ENCODE measurements at places on chromosomes 16 and 17.

GRCh38 chr17:73639932-73640331 lies 4.3 kb downstream of the SDK2 start:
- DNase-seq = no peak

- no peak for DNase-seq
Measured at GRCh38 chr17:2695243-2695960, 16.2 kb downstream of the CLUH start.

DNA sequence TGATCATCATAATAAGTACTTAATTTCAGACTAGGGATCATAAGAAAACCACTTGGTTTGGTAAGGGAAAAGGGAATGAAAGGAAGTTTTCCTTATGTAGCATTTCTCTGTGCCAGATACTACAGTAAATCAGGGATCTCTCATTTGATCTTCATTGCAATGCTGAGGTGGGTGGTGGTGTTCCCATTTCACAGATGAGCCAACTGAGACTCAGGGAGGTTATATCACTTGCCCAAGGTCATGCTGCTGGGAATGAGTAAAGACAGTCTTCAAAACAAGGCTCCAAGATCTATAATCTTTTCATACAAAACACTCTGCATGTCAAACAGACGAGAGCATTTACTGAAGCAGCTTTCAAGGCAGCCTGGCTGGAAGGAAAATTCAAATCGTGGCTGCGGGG lies 124.6 kb downstream of the GP2 start:
- no peak for DNase-seq

GRCh38 chr17:58822148-58823050 lies 66.7 kb downstream of the PPM1E start:
- DNase-seq = no peak

DNA sequence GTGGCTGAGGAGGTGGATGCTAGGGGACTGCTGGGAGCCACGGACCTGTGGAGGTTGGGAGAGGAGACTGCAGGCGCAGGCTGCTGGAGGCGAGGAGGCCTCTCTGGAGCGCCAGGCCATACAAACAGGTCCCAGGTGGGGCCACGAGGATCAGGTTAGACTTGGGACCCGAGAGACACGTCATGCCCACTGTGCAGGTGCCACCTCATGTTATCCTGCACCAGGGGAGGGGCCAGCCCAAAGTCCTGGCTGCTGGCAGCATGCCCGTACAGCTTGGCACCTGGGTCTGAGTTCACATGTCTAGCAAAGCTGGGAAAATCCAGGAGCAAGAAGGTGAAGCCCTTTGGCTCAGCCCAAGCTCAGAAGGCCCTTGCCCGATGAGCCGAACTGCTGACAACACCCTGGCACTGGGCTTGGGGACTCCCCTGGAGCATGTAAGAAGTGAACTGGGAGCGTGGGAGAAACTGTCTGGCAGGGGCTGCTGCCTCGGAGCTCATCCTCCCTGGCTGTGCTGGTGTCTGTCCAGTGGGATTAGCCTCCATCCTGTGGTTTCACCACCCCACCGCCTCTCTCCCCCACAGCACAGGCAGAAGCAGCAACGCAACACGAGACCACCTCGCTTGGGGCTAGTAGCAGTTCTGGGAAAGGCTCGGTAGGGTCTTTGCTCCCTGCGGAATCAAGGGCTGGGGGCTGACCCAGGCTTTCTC lies 5.3 kb downstream of the ARHGDIA start:
- DNase-seq = peak; percentile 37

DNA sequence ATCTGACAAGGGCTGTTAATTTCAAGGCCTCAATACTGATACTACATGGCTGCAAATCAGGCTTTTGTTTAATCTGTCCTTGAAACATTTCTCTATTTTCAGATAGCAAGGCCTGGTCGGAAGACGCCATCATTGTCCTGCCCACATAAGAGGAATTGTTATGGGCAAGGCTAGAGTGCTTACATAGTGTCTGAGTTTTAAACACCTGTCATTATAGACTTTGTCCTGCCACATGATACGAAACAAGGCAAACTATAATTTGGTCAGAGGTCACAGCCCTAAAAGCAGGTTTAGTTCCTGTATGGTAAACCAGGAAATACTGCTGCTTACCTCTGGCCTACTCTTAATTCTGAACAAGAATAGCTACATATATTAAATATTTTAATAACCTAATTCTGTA lies 104.4 kb downstream of the SSH2 start:
- DNase-seq = no peak

DNA sequence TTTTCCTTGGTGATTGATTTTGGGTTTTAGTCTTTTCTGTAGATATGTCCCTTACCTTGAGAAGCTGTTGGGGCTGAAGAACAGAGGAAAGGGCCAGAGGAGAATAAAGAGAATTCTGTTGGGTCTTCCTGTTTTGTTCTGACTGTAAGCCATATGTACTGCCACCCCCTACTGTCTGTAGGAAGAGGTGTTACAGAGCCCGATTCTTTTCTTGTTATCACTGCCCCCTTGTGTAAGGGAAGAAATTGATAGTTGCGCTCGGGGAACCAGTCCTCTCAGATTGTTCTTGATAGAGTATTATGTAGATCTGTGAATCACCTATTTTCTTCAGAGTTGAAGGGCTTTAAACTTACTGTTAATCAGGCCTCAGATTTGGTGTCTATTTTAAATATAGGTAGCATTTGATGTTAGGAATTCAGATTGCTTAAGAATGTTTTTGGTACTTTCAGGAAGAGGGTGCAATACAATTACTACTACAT lies 2.4 kb downstream of the TANC2 start:
- DNase-seq = peak; percentile 89

DNA sequence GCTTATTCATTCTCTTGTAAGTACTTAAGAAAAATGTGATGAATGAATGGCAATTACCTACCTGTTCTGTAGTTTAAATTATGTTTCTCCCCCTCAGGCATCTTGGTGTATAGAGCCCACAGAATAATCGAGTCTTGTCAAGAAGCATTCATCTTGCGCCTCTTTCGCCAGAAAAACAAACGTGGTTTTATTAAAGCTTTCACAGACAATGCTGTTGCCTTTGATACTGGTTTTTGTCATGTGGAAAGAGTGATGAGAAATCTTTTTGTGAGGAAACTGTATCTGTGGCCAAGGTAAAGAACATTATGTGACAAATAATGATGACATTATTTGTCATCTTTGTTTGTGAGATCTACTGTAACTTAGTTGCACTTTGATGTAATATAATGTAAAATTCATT lies 6.5 kb downstream of the ERCC4 start:
- no peak for DNase-seq

- DNase-seq = no peak
Measured at GRCh38 chr16:1436731-1437355, 6.0 kb downstream of the PERCC1 start.

DNA sequence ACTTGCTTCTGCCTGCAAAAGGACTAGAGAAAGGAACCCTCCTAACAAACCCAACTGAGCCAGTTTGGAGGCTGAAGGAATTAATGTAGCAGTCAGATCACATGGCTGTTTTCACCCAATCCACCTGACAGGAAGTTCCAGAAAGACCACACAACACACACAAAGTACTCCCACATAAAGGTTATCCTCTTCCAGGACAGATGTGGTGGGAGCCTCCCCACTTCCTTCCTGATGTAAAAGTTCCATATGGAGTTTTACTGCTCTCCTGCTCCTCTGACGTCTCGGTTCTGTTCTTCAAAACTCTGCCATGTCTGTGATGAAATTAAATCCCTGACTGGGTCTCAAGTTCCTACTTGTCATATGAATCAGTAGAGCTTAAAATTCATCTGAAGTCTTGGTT lies 497.0 kb upstream of the HSBP1 start:
- no peak for DNase-seq

GRCh38 chr16:85037050-85037410 lies 9.4 kb downstream of the KIAA0513 start:
- DNase-seq = peak; percentile 6

GRCh38 chr17:75319904-75320691 lies 30.9 kb upstream of the SLC25A19 start:
- no peak for DNase-seq

DNA sequence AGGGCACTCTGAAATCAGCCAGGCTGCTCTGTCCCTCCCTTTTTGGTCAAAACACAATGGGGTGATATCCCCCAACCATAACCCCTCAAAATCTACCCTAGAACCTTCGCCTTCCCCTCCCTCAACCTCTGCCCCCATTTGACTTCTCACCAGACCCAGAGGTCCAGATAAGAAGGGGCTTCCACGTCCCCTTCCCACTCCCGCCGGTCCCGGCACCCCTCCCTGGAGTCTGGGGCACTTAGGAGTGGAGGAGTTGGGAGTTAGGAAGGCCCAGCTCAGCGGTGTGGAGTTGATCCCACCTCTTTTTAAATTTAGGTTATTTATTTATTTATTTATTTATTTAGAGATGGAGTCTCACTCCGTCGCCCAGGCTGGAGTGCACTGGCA lies 619 bp upstream of the TMEM92 start:
- DNase-seq = no peak

GRCh38 chr17:41777574-41778188 lies 8.8 kb downstream of the JUP start:
- DNase-seq = peak; percentile 87

All from kidney glomerular epithelial cell (primary cell).